ENCODE measurements at places on chromosomes 3 and 15.

- DNase-seq = no peak
Measured at GRCh38 chr3:128364808-128365360, 101.8 kb downstream of the DNAJB8 start.

- DNase-seq = no peak
Measured at GRCh38 chr3:27085829-27086730, 283.1 kb downstream of the NEK10 start.

DNA sequence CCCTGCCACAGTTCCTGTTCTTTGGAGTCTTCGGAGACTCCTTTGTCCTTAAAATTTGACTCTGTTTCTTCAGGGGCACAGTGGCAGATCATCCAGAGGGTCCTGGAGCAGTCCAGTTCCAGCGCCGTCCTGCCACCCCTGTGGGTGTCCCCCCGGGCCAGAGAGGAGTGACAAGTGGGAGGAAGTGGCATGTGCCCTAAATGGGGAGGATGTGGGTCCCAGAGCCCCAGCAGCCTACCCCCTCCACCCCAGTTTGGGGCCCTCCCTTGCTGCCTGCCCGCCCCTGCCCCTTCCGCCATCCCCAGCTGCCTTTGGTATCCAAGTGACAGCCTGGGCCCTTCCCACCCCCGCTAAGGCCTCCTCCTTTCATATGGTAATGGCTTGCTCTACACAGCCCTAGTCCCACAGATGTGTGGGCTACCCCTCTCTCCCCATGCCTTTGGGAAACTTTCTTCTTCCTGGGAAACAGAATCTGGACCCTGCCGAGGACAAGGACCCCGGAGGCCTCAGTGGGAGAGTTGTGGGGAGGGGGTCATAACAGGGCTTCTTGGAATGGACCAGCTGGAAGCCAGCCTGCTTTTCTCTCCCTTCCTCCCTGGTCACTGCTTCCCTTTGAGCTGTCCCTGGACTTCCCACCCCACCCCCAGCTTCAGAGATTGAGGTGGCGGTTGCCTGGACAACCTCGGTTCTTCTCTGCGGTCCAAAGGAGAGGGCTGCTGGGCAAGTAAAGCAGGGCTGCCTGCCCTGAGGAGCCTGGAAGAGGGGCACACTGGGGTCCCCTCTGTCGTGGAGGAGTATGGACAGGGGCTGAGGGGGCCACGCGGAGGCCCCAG is 43.2 kb downstream of the KLHL25 start:
- peak; percentile 18 for DNase-seq

GRCh38 chr3:70108546-70108945 is 109.0 kb downstream of the SAMMSON start:
- no peak for DNase-seq

- no peak for DNase-seq
Measured at GRCh38 chr3:33624756-33625155, 93.3 kb downstream of the CLASP2 start.

DNA sequence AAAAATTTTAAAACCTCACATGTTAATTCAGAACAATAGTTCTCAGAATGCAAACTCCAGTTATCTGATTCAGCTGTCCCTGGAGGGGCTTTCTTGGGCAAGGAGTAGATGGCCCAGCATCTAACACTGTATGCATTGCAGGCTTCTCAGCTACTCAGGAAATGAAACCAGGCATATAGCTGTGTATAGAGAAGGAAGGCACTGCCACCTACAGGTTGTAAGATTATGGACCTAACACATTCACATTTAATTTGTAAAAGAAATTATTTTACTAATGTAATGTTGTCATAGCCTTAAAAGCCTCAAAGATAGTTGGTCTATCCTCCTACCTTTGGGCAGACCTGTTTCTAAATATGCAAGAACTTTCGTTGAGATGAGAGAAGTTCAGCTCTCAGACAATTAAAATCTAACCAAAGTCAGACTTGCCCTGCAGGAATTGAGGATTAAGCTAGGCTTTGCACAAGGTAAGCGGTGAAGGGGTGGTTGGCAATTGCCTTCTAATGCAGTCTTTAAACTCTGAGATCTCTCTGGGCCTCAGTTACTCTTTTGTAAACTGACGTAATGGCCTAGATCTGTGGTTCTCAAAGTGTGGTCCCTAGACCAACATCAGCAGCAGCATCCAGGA is 132.8 kb upstream of the SLC24A5 start:
- peak; percentile 70 for DNase-seq

GRCh38 chr15:47326410-47327333 is 390.6 kb upstream of the SEMA6D start:
- no peak for DNase-seq

- no peak for DNase-seq
Measured at GRCh38 chr3:13364602-13365271, 55.4 kb downstream of the NUP210 start.

DNA sequence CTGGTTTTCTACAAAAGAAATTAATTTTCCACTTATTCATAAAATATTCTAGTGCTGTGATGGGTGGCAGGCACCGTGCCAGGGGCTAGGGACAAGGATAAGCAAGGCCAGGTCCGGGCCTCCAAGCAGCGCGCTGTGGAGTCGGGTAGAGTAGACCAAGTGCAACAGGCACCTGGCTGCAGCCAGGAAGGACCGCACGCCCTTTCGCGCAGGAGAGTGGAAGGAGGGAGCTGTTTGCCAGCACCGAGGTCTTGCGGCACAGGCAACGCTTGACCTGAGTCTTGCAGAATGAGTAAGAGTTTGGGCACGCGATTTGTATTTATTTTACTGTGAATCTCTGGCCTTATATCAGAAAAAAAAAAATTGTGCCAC is at the start of gene CASR:
Gene CASR (plus strand): TSS at position 148 of the 372 bp plus-strand sequence. CDS start 70,522 bp downstream, outside the sequence.
- DNase-seq = no peak

GRCh38 chr3:51559411-51559888 is 20.9 kb downstream of the RAD54L2 start:
- no peak for DNase-seq

GRCh38 chr3:44899683-44900367 is 25.4 kb downstream of the TGM4 start:
- DNase-seq = no peak

DNA sequence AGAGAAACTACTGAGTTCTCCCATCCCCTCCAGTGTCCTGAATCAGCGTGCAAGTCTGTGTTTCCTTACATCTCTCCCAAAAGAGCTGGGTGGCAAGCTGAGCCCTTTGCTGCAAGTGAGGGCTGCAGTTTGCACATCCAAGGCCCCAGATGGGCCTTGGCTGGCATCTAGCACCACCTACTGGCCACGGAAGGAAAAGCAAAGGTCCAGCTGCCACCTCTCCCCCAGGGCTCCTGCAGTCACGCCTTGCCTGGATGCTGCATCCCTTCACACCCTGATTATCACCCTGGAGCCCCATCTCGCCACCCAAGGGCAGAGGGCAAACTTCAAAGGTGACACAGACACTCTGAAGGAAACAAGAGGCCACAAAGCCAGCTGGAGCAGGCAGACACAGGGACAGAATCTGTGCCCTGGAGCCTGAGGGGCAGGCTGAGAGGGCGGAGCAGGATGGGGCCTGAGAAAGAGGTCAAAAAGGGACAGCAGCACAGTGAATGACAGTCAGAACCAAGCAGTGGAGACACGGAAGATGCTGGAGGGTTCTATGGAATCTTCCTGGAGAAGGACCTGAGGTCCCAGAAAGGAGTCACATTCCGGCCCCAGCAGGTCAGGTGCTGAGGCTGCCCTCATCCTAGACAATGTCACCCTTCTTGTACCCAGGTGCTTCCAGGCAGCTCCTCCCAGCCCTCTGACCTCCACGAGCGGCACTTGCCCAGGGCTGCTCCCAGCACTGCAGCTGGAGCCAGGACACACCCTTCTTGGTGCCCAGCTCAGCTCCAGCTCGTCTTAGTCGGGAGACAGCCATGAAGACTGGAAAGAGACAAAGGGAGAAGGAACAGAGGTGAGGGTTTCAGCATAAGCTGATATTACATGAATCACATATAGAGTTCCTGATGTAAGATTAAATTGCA is 18.3 kb upstream of the NTRK3 start:
- DNase-seq = peak; percentile 84

GRCh38 chr15:39399600-39399999 is 181.3 kb upstream of the THBS1 start:
- DNase-seq = no peak
